Activated T-helper 1 cell treated with anti-CD3 and anti-CD28 coated beads, Interleukin-2, amount 50 U/mL, for 16 hours (primary cell): ENCODE measurements at places on chromosomes 12 and 14.

DNA sequence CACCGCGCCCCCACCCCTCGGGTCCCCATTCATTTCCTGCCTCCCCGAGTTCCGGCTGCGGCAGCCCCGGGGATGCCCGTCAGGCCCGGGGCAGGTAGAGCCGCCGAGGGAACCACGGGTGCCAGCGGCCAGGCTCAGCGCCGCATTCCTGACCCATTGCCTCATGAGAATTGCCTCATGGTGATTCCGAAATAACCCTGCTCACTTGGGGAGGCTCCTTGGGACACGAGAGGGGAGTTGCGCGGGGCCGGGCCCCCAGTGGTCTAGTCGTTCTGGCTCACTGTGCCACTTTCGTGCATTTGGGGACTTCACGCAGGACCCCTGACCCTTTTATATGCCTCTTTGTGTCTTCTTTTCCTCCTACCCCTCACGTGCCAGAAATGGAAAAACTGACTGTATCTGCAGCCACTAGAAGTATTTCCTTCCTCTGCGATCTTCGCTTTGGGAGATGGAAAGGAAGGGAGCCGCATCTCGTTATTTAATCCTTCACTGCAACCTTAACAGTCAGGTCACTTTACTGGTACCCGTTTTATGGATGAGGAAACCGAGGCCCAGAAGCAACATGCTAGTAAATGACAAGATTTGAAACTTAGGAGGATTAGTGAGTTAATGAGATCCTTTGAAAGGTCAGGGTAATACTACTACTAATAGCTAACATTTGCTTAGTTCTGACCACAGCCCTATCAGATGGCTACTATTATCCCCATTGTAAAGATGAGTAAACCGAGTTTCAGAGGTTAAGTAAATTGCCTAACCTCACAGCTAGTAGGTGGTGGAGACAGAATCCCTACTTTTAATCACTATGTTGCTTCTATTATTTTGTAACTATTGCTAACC is 768 bp downstream of the PTPN11 start:
- no peak for DNase-seq

DNA sequence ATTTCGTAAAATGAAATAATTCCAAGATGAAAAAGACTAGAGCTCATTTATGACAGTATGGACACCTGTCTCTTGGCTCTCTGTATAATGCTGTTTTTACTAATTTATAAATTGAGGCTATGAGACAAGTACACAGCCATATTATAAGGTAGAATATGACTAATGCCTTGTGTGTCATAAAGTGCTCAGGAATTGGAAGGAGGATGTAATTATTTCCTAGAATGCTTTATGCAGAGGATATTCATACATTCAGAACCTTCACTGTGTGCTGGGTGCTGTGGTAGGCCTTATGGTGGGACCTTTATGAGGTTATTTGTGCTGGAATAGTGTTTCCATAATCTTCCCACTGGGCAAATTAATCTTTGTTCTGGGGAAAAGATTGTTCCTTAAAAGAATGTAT is 13.3 kb downstream of the PCNX1 start:
- no peak for DNase-seq

- no peak for DNase-seq
Measured at GRCh38 chr12:98355322-98355721, 160.1 kb upstream of the TMPO start.

- no peak for DNase-seq
Measured at GRCh38 chr12:72256725-72257124, 15.4 kb upstream of the TRHDE start.

DNA sequence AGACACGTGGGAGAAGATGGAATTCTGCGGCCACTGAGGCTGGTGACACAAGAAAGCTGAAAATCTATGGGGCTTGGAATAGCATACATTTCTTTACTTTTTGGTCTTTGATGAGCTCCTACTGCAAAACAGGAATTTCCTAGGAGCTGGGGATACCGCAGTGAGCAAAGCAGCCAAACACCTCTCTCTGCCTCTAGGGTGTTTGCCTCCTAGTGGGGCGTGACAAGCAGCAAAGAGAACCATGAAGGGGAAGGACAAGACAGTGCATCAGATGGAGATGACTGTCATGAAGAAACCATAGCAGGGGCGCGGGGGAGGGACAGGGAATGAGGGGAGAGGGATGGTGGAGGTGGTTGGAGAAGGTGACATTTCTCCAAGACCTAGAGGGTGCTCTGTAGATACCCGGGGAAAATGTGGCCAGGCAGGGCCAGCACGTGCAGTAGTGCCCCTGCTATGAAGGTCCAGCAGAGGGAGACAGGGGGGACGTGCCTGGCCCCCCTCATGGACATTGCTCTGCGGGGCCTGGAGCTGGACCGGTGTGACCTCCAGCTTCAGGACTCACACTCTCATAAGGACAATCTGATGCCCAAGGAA is 58.6 kb downstream of the SERPINA3 start:
- DNase-seq, result no peak

GRCh38 chr12:85804663-85805062 is 31.5 kb downstream of the RASSF9 start:
- DNase-seq, result no peak

GRCh38 chr12:72546106-72546505 is 273.9 kb downstream of the TRHDE start:
- no peak for DNase-seq

DNA sequence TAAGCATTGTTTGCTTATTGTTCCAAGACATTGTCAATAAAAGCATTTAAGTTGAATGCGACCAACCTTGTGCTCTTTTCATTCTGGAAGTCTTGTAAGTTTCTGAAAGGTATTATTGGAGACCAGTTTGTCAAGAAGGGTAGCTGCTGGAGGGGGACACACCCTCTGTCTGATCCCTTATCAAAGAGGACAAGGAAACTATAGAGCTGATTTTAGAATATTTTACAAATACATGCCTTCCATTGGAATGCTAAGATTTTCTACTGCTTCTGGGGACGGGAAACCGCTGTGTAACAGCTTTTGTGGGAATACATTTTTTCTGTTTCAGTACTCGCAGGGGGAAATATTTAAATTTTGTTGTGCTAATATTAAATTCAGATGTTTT is 3.5 kb downstream of the FOS start:
- DNase-seq, result no peak

- peak; percentile 10 for DNase-seq
Measured at GRCh38 chr12:12723681-12724420, 6.7 kb downstream of the CDKN1B start.

- no peak for DNase-seq
Measured at GRCh38 chr12:46110928-46111699, 120.7 kb upstream of the SCAF11 start.

GRCh38 chr14:23376482-23377197 is at the start of gene CMTM5:
Gene CMTM5 (plus strand): TSS chr14:23377046. CDS start chr14:23377252, 206 bp downstream.
- DNase-seq, result no peak

DNA sequence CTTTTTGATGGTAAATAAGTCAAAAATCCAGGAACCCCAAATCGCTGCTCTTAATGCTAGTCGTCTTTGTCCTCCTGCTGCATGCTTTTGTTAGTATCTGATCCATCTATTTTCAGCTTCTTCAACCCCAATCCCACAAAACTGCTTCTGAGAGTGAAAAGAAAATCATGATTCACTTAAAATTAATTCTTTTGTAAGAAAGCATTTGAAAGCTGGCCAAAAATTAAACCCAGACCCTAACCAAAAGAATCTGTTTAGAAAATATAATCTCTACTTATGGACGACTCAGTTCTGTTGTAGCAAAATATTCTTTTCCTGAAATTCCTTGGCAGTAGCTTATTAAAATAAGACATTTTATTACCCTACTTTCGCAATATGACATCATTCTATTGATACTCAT is 443.6 kb upstream of the SYT1 start:
- DNase-seq, result no peak

DNA sequence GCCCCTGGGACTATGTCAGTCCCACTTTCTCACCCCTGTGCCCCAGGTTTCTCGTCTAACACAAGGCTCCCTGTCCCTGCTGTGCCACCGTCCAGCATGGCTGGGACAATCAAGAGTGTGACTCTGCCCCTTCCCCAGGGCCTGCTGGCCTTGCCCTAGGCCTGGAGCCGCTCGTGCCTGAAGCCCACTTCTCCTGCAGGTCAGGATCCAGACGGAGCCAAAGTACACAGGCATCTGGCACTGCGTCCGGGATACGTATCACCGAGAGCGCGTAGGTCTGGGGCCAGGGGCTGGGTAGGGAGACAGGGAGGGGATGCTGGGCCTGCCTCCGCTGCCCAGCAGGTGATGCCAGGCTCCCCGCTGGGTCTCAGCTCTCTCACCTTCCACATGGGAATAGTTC is 2.8 kb downstream of the SLC25A47 start:
- no peak for DNase-seq

DNA sequence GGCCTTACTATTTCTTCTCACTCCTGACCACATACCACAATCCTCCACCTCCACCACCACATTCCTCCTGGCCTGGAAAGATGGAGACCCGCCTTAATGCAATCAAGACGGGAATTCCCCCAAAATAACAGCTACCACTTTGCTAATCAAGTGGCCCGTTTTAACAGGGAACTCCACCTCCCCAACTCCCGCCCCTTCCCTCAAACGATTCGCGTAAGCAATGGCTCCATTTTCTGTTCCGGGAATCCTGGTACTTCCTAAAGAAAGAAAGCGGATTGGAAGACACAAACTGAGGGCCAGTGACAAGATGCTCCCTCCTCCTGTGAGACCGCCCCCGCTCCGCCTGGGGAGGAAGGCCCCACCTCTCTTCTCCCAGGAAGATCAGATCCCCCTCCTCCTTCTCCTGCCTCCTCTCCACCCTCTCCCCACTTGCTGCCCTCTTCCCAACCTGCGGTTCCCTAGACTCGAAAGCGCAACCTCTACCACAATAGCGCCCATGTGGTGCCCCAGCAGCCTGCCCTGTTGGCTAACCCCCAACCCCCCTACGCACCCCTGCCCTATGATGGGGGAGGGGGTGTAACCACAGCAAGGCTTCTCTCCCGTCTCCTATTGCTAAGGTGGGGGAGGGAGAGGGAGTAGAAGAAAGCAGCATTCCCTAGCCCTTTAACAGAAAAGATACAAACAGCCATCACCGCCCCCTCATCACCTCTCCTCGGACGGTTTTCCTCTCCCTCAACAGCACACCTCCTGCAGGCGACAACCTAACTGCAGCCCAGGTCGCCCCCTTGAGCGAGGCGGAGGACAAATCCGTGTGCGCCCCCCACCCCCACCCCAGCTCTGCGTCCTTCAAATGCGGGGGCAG is 777 bp downstream of the ARF3 start:
- DNase-seq, result no peak

DNA sequence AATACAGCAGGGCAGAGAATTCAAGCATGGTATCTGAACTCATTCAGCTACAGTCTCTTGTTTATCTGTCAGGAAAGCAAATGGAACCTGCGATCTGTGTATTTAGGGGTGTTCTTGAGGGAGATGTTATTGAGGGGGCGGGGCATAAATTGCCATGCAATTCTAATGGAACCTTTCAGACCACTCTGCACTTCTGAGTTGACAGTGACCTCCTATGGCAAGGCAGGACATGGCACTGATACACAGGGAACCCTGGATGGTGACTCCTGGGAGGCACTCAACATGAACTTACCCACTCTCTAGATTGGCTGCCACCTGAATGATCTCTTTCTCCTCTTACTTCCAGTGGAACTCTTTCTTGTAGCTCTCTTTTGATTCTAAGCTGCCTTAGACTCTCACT is 787.3 kb downstream of the VRK1 start:
- no peak for DNase-seq

GRCh38 chr12:63029676-63030075 is 94.7 kb upstream of the PPM1H start:
- DNase-seq, result no peak

GRCh38 chr14:98370352-98370751 is 901.6 kb downstream of the BCL11B start:
- no peak for DNase-seq

- DNase-seq, result no peak
Measured at GRCh38 chr12:10400829-10401228, 8.7 kb downstream of the KLRC4 start.

DNA sequence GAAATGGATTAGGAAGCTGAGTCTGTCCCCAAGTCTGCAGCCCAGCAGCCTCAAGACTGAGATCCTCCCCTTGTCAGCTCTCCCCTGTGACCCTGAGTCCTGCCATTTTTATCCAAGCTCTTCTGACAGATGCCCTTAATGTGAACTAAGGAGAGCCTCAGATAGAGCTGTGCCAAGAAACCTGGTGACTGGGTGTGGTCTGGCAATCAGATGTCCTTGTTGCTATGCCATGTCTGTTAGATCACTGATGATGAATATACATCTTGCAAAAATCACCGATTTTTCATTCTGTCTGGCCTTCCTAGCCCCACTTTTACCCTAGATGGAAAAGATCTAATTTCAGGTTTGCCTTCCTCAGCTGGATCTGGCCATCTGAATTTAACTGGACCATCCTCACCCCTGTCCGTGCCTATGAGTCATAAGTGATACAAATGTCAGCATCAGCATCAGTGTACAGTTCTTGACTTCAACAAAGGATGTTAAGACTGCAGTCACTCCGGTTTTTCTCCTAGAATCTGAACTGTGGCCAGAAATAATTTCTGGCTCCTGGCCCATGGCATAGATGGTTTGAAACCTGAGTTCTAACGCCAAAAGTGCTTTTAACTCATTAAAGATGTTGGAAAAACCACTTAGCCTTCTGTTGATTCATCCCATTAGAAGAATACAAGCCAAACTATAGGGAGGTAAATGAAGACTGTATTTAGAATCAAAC is 61.2 kb upstream of the GRIP1 start:
- DNase-seq, result no peak
